Activated T-helper 2 cell treated with anti-CD3 and anti-CD28 coated beads, Interferon-gamma antibody, Interleukin-2, Interleukin-4, amounts not matched to agents 10 μg/mL and 5 μg/mL and 100 μg/mL, durations not matched to agents 14 hours and 24 hours and 36 hours (primary cell): ENCODE measurements at places on chromosomes 2 and 18. TPM values are rescaled to one million over a fixed set of nuclear protein-coding genes. Genes with fewer than 3 reads are reported as not detected.

Gene HTR2B
- not detected in 2 replicates for total RNA-seq

- H3K4me3 ChIP-seq, result no peak overlapping the region
- H3K27ac ChIP-seq, result peak overlapping the region; percentile 17
- H3K36me3 ChIP-seq, result peaks cover 82% of the 10 kb centered on the region
- peaks cover 8% of the 10 kb centered on the region for H3K4me1 ChIP-seq
These were observed 77.2 kb upstream of the NFU1 start for GRCh38 chr2:69514406-69514805.

GRCh38 chr2:39537150-39537549 lies 100.1 kb upstream of the MAP4K3 start:
- H3K4me1 ChIP-seq, result peaks cover 11% of the 10 kb centered on the region
- no peak for DNase-seq
- H3K4me3 ChIP-seq, result no peak overlapping the region
- no peaks in the 10 kb centered on the region for H3K36me3 ChIP-seq
- H3K27ac ChIP-seq, result peak overlapping the region; percentile 18

DNA sequence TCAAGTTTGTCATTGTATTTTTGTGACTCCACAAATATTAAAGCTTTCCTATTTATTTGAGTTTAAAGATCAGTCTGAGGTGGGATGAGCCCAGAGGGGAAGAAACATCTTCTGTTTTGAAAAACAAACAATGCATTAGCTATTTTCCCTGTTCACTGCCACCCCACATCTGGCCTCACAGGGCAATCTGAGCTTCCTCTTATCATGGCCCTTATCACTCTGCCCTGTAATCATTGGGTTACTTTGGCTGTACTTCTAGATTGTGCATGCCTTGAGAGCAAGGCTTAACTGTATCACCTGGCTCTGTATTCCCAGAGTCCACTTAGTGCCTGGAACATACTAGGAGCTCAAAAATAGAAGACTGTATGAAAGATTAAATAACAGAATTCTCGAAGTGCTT lies 241.6 kb upstream of the NT5C1B start:
- no peaks in the 10 kb centered on the region for H3K36me3 ChIP-seq
- no peaks in the 10 kb centered on the region for H3K27me3 ChIP-seq
- no peak for DNase-seq
- no peak overlapping the region for H3K27ac ChIP-seq
- no peak overlapping the region for H3K4me3 ChIP-seq

Gene GCA
- 11.2 and 11.7 TPM in 2 replicates for total RNA-seq

Gene DLX2
- total RNA-seq, result 0.14 TPM in 1 of 2 replicates, not detected in the other

DNA sequence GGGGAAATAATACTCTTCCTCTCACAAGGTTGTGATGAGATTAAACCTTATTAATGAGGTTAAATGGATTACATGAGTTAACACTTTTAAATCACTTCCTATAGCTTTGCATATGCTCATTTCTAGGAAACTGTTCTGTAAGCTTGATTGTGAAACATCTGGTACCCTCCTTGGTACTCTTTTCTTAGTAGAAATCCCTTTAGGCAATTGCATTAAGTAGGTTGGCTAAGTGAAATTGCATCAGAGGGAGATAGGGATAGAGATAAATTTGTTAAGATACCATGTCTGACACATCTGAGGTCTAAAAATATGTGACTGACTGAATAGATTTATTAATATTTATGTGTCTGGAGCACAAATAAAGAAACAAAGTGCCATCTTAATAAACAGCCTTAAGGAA lies 275.9 kb upstream of the MAP2 start:
- no peak overlapping the region for H3K27ac ChIP-seq
- H3K4me3 ChIP-seq, result no peak overlapping the region
- H3K27me3 ChIP-seq, result no peaks in the 10 kb centered on the region
- DNase-seq, result no peak
- H3K4me1 ChIP-seq, result no peaks in the 10 kb centered on the region
